Stimulated activated CD8-positive, alpha-beta memory T cell treated with anti-CD3 and anti-CD28 coated beads, Interleukin-12 subunit alpha, Interleukin-12 subunit beta, amount 100 ng/mL, for 1 hour (primary cell): ENCODE measurements at places on chromosomes 16 and 17.

GRCh38 chr16:86175816-86176215 lies 276.9 kb downstream of the IRF8 start:
- DNase-seq = no peak

GRCh38 chr17:21376081-21376758 lies at the start of gene KCNJ12:
TSS of gene KCNJ12 (plus strand) at chr17:21376357. CDS start at chr17:21415343, 38,986 bp downstream.
- DNase-seq = no peak

GRCh38 chr16:30142672-30143346 lies 19.8 kb upstream of the MAPK3 start:
- DNase-seq = no peak

GRCh38 chr17:64540118-64540776 lies 33.5 kb downstream of the CEP95 start:
- no peak for DNase-seq

DNA sequence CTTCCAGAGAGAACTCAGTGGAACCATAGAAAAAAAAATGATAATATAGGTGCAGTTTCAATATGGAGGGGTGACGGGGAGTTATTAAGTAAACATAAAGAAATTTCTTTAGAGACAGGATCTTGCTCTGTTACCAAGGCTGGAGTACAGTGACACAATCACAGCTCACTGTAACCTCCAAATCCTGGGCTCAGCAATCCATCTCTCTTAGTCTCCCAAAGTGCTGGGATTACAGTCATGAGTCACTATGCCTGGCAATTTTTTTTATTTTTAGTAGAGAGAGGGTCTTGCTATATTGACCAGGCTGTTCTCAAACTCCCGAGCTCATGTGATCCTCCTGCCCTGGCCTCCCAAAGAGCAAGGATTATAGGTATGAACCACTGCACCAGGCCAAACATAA lies 48.8 kb downstream of the NLRC5 start:
- DNase-seq = no peak

- DNase-seq = no peak
These were observed 272 bp downstream of the CCL2 start for GRCh38 chr17:34255381-34255732.

- no peak for DNase-seq
These were observed 2.5 kb downstream of the LSM12 start for GRCh38 chr17:44063704-44064639.

DNA sequence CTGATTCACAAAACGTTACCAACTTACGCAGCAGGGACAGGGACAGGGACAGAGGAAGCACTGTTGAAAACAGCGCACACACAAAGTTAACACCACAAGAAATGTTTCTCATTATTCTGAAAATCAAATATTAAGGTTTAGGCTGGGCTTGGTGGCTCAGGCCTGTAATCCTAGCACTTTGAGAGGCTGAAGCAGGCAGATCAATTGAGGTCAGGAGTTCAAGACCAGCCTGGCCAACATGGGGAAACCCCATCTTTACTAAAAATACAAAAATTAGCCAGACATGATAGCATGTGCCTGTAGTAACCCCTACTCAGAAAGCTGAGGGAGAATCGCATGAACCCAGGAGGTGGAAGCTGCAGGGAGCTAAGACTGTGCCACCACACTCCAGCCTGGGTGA lies 4.2 kb downstream of the CYTH1 start:
- DNase-seq = no peak

DNA sequence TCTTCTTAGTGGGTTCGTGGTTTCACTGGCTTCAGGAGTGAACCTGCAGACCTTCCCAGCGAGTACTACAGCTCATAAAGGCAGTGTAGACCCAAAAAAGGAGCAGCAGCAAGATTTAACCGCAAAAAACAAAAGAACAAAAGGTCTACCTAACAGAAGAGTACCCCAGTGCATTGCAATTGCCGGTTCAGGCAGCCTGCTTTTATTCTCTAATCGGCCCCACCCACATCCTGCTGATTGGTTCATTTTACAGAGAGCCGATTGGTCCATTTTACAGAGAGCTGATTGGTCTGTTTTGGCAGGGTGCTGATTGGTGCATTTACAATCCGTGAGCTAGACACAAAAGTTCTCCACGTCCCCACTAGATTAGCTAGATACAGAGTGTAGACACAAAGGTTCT lies 2.0 kb upstream of the ARRB2 start:
- no peak for DNase-seq

DNA sequence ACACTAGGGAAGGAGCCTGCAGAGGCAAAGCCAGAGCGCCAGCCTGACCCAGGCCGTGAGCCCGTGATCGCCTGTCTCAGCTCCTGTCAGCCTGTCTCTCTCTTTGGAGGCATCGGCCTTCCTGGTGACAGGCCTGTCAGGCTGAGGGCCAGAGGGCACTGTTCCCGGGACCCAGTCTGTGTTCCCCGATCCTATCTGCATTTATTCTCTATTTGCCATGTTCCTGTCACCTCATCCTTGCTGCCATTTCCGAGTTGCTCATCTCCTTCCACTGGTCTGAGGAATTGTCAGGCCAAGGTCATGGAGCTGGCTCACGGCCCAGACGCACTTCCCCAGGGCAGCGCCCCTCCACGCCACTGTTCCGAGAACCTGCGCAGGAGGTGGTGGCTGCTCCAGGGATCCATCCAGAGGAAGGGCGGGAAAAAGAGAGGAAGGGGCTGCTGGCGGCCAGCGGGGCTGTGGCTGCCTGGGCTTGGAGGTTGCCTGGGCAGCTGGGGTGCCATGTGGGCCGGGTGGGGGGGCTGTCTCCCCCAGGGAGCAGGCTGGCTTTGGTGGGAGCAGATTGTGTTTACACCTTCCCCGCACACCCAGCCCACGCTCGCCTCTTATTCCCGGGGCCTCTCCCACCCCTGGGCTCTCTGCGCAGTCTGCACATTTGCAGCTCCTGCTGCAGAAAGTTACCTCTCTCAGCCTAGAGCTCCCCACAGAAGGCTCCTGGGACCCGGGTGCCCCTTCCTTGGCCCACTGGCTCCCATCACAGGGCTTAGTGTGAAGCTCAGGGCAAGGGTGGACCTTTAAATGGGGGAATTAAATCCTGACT lies 4.9 kb downstream of the PRCD start:
- DNase-seq = no peak

DNA sequence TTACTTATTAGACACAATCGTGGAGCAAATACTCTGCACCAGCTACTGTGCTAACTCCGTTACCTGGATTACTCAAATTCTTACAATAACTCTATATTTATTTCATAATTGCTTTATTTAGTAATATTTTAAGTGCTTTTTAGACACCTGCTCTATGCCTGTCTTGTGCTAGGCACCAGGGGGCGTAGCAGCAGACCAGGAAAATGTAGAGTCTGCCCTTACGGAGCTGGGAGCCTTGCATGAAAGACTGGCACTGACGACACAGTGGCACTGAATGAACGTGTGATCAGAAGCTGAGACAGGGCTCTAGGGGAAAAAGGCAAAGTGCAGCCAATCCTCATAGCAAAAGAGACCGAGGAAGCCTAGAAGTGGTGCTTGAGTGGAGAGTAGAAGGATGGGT lies 486.5 kb downstream of the CDH13 start:
- no peak for DNase-seq

DNA sequence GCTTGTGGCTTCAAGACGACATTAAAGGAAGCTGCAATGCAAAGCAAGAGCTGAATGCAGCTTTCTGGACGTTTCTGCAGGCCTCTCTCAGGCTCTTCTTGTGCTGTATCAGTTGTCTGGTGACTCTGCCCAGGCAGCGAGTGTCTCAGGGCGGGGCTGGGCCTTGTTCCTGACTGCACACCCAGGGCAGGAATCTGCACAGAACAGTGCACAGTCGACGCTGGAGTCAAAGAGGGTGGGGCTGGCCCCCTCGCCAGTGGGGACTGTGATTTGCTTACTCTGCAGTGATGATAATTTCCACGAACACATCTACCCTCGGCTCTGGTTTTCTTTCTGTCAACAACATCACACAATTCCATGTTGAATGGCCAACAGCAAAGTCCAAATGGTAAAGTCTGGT lies 60.7 kb downstream of the IRF8 start:
- no peak for DNase-seq
